H54 (cell line): ENCODE measurements at places on chromosomes 6 and 20.

DNA sequence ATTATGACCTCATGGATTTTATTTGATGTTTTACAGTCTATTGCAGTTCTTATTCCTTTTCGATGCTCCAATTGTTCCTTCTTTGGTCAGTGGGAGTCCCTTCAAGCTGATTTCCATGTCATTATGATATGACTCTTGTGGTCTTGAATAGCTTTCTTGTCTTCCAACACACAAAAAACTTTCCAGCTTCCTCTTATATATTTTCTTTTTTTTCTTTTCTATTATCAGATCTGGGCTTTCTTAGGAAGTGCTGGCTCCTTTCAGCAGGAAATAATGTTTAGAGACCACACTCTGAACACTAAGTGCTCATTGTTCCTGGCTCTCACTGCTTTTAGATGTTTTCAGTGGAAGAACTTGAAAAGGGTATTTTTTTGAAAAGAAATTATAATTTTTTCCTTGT, 3.1 kb upstream of the SLC17A1 start:
- DNase-seq, result no peak

GRCh38 chr6:113004054-113004453, 656.9 kb downstream of the RFPL4B start:
- DNase-seq, result no peak

DNA sequence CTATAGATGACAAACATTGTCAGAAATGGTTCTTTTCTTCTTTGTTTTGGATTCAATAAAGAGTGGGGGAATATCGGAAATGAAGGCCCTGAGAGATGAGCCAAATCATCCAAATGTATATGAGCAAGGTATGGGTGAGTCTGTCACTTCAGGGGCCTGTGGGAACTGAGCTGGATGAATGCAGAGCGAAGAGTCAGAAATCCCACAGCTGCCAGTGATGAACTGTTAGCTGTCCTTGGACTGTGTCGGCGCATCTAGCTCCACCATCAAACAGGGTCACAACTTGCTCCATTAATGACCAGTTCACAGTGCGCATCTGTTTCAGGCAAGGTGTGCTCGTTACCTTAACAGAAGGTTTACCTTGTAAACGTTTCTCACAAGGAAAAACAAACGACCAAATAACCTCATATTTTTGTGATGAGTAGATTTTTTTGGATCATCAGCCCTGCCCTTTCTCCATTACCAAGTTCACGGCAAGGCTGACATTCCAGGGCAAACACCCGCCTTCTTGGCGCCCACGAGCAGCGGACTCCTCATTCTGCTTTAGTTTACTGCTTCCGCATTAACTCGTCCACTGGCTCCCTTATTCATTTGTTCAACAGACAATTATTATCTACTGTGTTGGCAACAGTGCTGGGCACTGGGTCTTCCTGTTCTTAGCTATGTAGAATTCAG, 15.0 kb upstream of the CCN6 start:
- no peak for DNase-seq

GRCh38 chr6:90885611-90886056, 298.8 kb upstream of the MAP3K7 start:
- DNase-seq, result no peak

DNA sequence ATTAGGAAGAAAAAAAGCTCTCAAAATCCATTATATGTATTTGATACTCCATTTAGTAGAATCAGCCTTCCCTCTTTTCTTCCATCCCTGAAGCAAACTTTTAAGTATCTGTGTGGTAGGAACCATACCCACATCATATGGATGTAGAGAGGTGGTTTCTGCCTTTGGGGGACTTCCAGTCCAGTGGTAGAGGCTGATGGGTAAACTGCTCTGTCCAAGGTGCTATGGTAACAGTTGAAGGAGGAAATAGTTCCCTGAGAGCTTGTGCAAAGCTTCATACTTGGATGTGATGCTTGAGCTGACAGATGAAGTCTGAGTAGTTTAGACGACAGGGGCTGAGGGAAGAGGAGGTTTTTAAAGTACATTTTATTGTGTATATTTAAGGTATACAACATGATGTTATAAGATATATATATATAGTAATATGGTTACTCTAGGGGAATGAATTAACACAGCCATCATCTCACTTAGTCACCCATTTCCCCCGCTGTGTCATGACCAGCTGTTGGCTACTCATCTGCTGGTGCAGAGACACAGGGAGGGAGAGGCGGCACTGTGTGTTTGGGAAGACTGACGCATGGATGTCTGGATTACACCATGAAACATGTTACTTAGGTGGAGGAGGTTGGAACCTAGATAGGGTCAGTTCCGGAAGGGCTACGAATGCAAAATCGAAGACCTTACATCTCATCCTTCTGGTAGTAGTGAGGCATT, 185.2 kb downstream of the FARS2 start:
- no peak for DNase-seq

DNA sequence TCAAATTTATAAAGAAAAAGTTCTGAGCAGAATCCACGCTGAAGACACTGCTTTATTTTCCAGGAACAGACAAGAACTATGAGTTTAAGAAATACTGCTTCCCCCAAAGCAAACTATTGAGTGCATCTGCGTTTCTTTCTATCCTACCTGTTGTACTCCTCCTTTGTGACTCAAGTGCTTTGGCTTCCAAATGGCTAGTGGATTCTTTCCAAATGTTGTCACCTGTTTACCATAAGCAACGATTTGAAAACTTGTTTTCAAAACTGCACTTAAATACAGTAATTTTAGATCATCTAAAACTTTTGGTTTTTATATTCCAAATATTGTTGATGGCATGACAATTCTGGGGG, 9.5 kb downstream of the PXDC1 start:
- no peak for DNase-seq

DNA sequence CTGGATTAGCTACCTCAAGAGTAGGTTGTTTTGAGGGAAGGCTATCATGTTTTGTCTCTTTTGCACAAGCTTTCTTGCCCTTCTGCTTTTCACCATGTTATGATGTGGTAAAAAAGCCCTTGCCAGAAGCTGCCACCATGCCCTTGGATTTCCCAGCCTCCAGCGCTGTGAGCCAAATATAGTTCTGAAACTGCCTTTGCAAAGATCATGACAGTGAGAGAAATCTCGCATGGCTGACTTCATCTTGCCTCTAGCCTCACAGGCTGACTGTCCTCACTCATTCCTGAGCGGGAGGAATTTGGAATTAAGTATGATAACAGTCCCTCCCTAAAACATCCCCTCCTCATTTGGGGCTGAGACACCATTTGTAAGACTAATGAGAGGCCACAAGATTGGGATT, 207.7 kb downstream of the BTBD9 start:
- no peak for DNase-seq

DNA sequence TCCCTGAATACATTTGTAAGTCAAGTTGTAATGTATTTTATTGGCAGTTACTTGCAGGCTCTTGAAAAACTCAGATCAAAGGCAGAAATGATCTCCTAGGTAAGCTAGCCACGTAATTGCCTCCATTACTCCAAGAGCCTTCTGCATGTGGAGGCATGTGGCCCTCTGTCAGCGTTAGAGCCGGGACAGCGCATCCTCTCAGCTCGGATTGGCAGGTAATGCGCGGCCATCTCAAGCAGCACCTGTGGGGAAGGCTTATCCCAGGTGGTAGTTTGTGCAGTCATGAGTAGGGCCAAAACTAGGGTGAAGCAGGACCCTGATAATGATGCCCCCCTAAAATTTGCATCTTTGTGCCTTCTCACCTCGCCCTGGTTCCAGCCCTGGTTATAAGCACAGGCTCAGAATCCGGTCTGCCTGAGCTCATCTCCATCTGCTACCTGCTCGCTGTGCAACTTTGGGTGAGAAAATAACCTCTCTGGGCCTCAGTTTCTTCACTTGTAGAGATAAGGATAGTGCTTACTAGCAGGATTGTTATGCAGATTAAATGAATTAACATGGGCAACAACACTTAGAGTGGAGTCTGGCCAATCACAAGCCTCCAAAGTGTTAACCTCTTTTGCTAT, 157.5 kb upstream of the PMEPA1 start:
- DNase-seq, result no peak

DNA sequence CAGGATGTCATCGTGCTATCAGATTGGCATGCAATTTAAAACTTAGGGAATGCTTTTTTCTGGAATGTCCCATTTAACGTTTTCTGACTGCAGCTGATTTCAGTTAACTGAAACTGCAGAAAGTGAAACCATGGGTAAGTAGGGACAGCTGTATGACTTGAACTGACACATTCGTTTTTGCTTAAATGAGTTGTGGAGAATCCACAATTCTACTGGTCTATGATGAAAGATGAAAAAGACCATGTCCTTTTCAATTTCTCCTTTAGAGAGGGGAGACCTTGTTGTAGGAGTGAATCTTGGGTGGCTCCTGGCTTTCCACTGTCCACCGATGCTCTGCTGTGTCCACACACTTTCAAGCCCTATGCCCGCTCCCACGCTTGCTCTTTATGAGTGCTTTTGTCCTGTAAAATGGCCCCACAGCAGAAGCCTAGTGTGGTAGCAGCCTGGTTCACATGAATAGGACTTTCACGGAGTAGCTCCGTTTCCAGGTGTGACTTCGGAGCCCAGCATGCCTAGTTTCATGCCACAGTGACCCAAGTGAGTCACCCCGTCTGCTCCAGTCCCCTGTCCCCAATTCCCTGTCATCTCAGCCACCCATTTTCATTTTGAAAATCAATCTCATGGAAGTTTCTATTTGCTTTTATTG, 21.9 kb downstream of the DYNLT1 start:
- no peak for DNase-seq

DNA sequence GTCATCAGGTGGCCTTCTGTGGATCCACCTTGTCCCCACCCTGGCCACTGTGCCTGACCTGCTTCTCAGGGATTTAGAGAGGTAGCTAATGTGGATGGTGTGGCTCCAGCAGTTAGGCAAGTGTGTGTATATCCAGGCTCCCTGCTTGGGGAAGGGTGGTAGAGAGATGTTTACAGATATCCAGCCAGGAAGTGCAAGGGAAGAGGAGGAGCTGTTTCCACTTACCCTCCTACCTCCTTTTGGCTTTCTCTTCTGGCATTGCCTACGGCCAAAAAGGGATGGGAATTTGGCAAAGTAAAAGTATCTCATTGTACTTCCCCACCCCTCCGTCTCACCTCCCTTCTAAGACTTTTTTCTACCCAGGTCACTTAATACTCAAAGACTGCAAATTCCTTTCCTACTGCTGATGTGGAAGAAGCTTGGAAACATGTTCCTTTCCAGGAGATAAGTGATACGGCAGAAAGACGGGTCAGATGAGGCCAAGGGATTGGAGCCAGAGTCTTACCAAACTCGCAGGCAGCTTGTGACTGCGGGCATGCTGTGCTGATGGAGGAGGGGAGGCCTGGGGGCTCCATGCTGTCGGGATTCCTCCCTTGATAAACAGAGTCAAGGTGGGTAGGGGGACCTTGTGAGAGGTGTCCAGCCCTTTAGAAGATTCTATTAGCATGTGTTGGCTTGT, 253.4 kb downstream of the PRL start:
- DNase-seq, result no peak

- DNase-seq, result no peak
Measured at GRCh38 chr6:17219098-17219497, 62.1 kb upstream of the RBM24 start.

- no peak for DNase-seq
Measured at GRCh38 chr6:32680055-32680454, 13.6 kb upstream of the HLA-DQB1 start.

- DNase-seq, result no peak
Measured at GRCh38 chr6:163490826-163491577, 76.5 kb downstream of the QKI start.

- no peak for DNase-seq
Measured at GRCh38 chr20:51400051-51400926, 142.2 kb downstream of the NFATC2 start.

DNA sequence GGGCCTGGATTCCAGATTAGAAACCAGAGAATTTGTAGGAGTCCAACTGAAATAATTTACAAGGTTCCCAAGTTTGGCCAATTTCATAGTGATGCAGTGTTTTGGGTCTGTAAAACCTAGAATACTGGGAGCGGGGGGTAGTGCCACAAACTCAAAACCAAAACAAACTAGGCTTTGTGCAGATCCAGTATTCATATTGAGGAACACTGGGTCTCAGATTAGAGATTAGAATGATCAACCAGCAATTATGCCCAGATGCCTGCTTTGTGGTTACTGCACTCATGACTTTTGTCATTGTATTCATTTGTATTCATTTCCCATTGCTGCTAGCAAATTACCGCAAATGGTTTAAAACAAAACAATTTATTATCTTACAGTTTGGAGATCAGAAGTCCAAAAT, 3.2 kb upstream of the NDUFAF4 start:
- DNase-seq, result no peak
